Globus pallidus (tissue), 1 donor: ENCODE measurements at places on chromosomes 12 and 14.

DNA sequence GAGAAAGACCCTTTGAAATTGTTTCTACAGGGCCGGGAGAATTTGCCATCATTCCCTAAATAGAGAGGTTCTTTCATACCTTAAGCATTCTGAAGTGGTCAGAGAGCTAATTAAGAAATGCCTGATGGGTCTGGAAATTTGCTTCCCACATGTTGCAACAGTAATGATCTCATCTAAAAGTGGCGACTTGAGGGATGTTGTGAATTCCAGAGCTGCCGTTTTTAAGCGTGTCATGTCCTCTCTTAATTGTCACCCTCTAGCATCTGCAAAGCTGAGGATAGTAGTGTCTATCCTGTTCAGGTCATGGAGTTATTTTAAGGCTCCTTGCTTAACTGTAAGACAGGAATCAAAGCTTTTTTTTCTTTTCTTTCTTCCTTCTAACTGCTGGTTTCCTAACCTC lies 60.4 kb downstream of the FOS start:
- DNase-seq, result no peak

- no peak for DNase-seq
Measured at GRCh38 chr14:37844614-37845013, 249.2 kb downstream of the TTC6 start.

DNA sequence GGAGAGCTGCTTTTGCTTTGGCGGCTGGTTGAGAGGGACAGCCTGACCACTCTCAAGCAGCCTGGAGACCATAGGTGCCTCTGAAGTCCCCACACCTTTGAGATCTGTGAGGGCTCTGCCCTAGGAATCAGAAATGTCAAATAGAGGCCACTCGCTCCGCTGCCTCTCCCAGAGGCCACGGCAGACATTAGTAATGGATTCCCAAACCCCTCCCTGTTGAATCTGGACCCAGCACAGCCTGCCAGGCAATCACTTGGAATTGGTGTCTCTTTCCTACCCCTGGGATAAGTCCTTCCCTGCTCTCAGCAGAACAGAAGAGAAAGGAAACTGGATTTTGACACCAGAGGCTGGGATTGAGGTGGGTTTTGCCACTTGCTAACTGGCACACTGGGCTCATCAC lies 25.0 kb downstream of the MMAB start:
- DNase-seq, result no peak

DNA sequence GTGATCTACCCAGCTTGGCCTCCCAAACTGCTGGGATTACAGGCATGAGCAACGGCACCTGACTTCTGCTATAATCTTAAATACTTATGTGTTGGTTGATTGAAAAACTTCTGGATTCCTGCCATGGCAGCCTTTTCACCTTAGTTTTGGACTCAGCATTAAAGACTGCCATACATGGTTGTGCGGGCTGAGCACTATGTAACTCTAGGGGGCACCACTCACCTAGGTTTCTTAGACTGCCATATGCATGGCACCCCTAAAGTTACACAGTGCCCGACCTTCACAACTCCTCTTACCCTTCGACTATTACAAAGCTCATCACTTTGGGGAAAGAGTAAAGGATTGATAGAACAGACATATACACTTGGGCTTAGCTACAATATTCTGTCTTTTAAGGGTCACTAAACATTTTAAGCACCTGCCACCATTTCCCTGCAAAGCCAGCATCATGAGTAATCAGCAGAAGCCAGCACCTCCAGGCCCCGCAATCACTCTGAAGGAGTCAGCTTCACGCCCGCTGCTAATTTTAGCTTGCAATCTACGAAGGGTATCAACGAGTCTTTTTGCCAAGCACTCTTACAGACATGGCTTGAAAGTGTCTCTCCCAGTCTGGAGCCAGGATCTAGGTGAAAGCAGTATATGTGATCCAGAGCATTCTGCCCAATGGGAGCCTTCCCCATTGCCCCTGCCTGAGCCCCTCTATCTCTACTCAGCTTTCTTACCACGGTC lies 59.8 kb downstream of the SUDS3 start:
- no peak for DNase-seq
